ENCODE measurements at places on chromosomes 3 and 15.

- no peak for DNase-seq
Observed at GRCh38 chr15:53116169-53116568, 326.0 kb upstream of the ONECUT1 start.

GRCh38 chr3:151009430-151009829 lies 36.9 kb upstream of the CLRN1 start:
- DNase-seq = no peak

- no peak for DNase-seq
Observed at GRCh38 chr3:173025941-173026340, 115.1 kb downstream of the SPATA16 start.

GRCh38 chr3:179452176-179452564 lies 900 bp upstream of the GNB4 start:
- DNase-seq = no peak

DNA sequence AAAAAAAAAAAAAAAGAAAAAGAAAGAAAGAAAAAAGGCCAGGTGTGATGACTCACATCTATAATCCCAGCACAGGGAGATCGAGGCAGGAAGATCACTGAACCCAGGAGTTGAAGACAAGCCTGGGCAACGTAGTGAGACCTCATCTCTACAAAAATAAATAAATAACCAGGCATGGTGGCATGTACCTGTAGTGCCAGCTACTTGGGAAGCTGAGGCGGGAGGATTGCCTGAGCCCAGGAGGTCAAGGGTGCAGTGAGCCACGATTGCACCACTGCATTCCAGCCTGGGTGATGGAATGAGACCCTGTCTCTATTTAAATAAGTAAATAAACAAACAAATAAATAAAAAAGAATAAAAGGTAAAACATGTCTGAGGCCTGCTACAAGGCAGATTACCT lies 39.3 kb upstream of the LACTB start:
- DNase-seq = no peak

DNA sequence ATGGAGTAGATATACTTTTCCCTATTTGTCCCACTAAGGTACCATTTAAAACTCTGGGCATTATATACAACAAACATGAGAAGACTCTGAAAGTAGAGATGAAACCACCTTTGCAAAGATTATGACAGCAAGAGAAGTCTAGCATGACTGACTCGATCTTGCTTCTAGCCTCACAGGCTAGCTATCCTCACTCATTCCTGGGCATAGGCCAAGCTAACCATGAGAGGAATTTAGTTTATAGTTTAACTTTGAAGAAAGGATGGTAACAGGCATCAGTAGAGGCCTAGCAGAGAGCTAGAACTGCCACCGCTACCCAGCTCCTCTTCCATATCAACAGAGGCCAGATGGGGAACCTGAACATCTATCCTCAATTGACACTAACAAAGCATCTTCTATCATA lies 63.5 kb upstream of the FSIP1 start:
- DNase-seq = no peak
